ENCODE measurements at places on chromosomes 3 and 15.

DNA sequence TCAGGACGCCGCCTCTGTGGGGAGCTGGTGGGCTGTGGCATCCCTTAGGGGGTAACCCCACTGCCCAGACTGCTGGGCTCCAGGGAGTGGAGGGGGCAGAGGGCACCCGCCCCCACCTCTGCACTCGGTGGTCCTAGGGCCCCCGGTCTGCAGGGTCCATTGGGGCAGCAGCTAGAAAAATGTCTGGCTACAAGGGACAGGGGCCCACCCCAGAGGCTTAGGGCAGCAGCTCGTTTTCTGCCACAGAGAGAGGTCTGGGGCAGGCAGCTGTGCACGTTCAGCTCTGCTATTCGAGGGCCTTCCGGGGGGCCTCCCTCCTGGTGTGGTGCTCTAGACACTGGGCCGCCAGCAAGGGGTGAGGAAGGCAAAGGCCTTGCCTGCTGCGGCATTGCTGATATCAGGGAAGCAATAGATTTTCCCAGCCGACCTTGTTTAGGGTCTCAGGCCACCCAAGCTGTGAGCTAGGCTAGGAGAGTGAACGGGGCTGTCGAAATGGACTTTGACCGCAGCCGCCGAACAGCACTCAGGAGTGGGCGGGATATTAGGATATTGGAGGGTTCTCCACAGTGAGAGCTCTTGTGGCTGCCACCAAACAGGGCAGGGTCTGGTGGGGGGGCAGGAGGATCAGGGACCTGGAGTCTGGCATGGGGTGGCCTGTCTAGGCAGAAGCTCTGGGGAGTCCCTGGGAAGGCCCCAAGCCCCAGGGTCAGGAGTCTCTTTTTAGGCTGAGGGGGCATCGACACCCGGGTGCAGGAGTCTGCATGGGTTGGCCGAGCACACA is 61.4 kb upstream of the KLF13 start:
- DNase-seq, result no peak

GRCh38 chr3:3316521-3316920 is 137.0 kb upstream of the CRBN start:
- no peak for DNase-seq

- no peak for DNase-seq
These were observed 4.2 kb downstream of the FURIN start for GRCh38 chr15:90872486-90873184.

DNA sequence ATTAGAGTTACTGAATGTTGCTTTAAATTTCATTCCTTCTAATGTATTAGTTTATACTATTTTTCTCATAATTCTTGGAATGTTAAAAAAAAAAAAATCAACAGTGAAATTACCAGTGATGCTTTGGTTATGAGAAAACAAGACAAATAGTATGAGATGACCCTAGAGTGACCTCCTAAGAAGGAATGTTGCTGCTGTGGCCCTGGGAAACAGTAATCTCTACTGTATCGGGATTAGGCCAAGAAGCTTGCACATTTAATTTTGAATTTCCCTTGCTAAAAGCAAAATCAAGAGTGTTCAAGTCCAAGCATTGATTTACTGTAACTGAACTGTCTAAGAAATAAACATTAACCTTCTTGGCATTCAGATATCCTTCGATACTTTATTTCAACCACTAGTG is 18.1 kb downstream of the TOPBP1 start:
- DNase-seq, result no peak

GRCh38 chr15:66711862-66712261 is 9.8 kb downstream of the SMAD6 start:
- DNase-seq, result no peak

- DNase-seq, result no peak
These were observed 92.1 kb upstream of the UBE2E1 start for GRCh38 chr3:23713641-23714040.

DNA sequence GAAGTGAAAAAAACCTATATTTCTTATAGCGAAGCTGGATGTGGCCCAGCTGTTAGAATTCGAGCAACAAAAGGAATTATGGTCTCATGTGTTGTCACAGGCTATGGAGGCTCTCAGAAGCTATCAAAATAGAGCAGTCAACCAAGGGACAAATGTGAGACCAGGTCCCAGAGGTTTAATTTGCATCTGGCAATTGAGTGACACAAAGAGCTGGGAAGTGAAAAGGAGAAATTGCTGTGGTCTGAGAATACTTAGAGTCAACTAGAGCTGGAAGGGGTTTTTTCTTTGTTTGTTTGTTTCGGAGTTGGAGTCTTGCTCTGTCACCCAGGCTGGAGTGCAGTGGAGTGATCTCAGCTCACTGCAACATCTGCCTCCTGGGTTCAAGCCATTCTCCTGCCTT is 61.3 kb upstream of the SMAD3 start:
- no peak for DNase-seq

DNA sequence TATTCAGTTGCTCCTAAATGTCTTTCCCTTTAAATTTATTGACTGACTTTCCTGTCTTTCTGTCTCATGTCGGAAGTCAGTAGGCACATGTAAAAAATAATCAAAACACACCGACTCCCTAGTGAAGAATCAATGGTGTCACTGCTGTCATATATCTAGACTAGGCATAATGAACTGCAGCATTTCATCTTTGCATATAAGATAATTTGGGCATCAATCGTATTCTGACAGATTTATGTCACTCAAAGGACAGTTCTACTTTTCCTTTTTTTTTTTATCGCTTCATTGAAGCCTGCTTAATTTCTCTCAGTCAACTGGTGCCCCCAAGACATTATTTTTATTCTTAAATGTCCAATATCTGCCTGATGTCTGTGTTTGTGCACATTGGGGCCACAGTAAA is 206.3 kb downstream of the MEIS2 start:
- no peak for DNase-seq

DNA sequence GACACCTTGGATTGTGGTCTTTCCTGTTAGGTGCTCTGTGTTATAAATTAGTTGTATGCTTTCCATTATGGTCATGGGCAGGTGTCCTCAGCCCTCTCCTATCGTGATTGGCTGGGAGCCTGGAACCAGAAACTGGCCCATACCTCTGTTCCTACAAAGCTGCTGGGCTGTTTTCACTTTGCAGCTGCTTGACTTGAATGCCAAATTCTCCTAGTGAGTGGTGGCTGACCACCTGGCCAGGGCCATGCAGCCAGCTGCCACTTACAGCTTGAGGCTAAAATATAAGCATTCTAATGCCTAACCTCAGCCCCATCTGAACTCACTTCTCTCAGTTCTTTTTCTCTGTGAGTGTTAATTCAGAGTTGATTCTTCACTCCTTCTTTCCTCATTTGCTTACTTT is 239.3 kb upstream of the GBE1 start:
- no peak for DNase-seq

GRCh38 chr3:178455226-178455625 is 81.0 kb upstream of the KCNMB2 start:
- no peak for DNase-seq

DNA sequence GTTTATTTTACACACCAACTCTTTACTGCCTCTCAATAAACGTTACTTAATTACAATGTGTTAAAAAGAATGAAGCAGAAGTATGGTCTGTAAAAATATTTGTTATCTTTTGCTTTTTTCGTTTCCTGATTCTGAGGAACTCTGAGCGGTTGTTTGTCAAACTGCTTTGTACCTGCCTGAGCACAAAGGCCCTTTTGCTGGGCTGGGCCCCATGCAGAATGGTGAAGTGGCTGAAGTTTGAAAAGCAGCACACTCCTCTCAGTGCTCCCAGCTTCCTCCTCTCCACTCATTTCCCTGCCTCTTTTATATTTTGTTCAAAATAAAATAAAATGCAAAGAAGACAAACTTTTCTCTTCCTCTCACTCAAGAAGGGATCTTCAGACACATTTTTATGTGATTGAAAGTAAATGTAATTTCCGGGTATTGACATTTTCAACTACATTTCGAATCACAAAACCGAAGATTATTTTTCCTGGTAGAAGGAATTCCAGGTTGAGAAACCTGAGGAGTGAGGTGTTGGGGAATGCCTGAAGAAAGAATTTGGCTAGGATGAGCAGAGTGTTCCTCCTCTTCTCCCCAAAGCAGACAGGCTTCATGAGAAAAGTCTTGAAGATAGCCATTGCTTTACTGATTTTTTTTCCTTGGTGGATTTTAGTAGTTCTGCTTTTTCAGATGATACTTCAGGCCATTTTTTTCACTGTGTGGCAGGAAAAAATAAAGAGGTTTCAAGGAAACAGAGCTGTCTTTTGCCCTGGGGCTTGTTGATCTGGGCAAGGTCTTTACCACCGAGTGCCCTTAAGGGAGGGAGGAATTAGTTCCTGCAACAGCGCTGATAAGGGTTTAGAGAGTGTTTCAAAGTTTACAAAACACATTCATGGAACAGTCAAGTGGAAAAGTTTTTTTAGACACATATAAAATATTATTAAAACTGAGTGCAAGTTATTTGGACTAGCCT is 229.8 kb downstream of the NFKBIZ start:
- no peak for DNase-seq
